NCI-H1694 (cell line): ENCODE measurements at places on chromosomes 2 and 18.

- DNase-seq = no peak
Measured at GRCh38 chr18:64765908-64766307, 617.0 kb upstream of the LINC00305 start.

DNA sequence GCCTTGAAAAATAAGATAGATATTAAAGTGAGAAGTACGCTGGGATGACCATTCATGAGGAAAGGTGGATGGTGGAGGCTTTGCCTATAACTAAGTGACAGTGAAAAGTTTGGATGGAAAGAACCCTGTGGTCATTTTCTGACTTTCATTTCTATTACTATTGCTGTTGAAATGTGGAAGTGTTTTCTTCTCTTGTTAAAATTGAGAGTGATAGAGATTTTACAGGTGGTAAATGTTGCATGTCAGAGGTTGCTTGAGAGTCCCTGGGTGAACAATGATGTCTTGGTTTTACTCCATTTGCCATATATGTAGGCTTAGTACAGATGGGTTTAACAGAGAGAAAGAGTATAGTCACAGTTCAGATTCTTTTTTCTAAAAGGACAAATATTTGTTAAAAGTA is 18.4 kb downstream of the NCOA1 start:
- no peak for DNase-seq

GRCh38 chr2:96534141-96534540 is 2.4 kb upstream of the ARID5A start:
- no peak for DNase-seq

- no peak for DNase-seq
Measured at GRCh38 chr2:31020713-31021112, 117.5 kb downstream of the GALNT14 start.

- DNase-seq = no peak
Measured at GRCh38 chr18:58103339-58103985, 59.4 kb downstream of the NEDD4L start.

DNA sequence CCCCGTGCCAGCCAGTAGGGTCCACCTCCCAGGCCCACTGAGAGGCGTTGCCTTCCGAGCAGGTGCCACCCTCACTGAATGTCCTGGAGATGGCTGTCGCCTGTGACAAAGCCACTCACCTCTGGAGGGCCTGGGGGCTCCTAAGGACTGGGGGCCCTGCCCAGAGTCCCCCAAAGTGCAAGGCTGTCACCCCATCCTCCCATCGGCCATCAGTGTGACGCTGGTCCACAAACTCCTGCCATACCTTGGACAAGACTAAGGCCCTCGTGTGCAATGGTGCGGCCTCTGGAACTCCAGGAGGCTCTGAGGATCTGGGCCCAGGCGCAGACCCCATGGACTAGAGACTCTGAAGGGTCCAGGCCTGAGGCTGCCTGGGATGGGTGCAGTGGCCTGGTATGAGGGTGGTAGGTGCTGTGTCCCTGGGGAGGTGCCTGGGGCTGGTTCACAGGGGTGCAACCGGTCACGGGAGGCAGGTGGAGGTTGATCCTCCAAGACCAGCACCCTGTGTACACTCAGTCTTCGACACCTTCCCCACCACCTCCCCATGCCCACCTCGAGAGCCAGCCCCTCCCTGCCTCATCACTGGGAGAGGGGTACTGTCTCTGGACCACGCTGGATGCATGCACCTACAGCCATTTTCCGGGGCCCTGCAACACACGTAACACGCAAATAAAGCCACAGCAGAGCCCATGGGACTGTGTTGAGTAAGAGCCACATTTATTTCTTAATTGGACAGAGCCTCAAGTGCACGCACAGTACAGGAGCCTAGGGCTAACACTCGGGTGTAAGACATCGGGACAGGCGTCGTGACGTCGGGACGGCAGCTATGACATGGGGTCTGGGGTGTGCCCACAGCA is 21.6 kb downstream of the AQP12A start:
- DNase-seq = no peak

DNA sequence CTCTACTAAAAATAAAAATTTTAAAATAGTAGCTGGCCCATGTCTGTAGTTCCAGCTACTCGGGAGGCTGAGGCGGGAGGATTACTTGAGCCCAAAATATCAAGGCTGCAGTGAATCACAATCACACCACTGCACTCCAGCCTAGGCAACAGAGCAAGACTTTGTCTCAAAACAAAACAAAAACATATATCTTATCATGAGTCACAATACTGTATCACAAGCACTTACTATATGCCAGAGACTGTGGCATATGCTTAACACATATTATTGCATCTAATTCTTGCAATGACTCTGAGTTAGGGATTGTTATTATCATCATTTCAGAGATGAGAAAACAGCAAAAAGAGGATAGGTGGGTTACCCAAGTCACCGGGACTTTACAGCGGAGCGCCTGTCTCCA is 29.5 kb upstream of the TMEM37 start:
- no peak for DNase-seq

- DNase-seq = no peak
Measured at GRCh38 chr2:180716186-180717180, 263.9 kb upstream of the UBE2E3 start.

DNA sequence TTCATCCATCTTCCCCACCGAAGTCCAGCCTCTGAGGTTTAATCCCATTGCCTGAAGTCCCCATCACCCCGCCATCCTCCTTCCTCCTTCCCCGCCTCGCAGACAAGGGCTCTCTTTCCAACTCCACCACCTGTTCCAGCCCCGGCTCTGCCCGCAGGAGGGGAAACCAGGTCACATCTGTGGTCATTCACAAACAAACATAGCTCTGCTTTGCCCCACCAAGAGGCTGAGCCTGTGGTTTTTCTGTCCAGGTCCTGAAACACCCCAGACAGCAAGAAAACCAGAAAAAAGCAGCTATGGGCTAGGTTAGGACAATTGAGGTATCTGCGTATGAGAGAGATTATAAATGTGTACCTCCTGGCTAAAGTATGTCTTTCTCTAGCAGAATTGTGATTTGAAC is 144.7 kb downstream of the GLI2 start:
- DNase-seq = no peak

GRCh38 chr18:63356272-63356896 is 10.6 kb downstream of the KDSR start:
- DNase-seq = no peak

DNA sequence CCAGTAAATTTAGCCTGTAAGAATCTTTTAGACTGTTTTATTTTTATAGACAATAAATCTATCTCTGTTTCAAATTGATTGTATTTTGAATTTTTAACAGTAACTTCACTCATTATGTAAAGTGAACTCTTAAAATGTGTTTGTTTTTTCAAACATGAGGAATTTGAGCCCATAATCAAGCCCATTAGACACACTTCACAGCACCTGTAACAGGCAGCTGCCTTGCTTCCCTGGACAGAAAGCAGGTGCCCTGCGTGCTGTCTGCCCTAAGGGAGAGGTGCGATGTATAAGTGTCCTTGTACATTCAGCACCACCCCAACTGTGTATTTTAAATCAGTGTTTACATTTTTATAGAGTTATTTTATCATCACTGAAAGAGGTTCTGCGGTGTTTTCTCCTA is 186.5 kb upstream of the TPO start:
- DNase-seq = no peak

DNA sequence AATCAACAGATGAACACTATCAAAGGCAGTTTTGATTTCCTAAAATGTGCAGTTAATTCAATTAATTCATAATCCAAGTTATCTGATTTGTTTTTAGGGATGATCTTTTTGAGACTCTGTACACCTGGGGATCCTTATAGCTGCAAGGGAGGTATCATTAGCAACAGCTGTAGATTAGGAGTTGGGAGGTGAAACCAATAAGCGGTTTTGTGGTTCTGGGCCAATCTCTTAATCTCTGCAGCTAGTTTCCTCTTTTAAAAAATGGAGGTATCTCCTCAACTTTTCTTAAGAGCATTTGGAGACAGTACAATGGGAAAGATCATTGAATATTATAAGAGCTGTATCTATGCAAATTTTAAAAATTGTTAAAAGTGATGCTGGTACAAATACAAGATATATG is 126.0 kb downstream of the MC4R start:
- DNase-seq = no peak

DNA sequence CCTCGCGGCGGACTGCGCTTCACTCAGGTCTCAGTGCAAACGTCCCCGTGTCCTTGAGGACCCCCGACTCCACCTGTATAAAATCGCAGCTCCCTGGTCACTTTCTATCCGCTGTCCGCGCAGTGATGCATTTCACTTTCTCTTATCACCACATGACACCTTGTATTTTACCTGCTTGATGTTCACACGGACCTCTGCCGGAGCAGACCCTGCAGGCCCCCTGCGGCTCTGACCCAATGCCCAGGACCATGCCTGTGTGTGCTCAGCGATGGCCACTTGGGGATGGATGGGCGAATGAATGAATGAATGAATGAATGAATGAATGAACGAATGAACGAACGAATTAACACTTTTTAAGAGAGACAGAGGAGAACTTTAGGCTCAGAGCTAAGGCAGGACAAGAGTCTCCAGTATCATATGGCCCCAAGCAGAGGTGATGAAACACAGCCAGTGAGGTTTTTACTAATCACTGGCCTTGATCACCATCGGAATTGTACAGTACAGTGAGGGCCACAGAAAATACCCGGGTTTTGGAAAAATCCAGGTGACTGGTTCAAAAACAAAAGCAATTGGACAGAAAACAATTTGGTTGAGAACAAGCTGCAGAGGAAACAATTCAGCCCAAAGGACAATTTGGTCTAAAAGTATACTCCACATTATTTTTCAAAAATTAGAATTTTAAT is 12.3 kb downstream of the ASPRV1 start:
- DNase-seq = no peak

DNA sequence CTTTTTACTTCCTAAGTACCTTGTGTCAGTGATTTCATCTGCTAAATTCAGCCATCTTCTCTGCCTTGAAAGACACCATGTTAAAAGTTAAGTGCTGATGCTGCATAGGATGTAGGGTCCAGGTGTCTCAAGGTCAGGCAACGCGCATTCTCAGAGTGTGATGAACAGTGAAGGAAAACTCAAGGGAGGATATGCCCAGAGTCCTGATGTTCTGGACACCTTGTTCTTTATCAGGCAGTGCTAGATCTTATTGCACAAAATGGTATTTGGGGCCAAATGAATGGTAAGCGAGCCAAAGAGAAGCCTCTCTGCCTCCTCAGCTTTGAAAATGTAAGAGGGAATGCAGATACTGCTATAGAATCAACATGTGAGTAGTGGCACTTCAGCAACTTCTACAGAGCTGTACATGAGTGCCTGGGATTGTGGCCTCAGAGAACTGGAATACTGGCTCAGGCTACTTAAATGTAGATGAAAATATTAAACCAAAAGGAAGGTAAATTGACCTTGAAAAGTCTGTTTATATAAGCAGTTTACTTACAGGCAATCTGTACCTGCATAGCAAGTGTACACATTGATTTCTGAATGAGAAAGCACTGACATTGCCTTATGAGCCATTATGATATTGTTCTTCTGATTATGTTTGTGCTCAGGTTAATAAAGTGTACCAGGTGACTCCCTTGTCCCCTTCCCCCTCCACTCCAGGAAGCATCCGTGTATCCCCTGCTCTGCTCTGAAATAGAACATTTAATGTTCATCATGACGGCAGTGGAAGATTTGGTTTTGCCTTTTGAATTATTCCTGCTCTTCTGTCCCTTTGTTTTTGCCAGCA is 86.7 kb upstream of the RANBP2 start:
- no peak for DNase-seq

DNA sequence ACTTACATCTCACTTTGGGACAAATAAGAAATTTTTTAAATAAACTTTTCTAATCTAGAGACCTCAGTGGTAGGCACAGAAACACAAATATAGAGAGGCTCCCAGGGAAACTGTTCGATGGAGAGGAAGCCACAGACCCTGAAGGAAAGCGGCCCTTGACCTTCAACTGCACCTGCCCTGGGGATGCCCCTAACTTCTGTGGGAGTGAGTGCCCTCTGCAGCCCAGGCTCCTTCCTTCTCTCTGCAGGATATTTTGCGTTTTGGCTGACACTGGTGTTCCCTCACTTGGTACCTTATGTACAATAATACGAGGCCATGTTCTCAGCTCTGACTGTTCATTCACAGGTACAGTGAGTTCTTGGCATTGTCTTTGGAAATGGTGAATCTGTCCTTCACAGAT is 64.8 kb upstream of the MAL start:
- DNase-seq = no peak

DNA sequence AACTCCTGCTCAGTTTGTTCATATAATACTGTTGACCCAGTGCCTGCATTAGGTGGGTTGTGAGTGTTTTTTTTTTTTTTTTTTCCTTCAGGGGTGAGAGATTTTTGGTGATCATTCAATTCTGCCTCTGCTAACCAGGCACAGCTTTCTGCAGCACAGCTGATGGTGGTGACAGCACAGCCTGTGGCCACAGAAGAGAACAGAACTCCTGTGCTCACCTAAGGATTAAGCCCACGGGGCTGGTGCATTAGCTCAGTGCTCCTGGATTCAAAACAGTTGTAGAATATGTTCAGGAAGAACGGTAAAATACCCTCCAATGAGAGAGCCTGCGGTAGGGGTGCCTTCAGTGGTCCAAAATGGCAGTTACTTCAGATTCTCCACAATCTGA is 42.0 kb downstream of the PKP4 start:
- DNase-seq = no peak

DNA sequence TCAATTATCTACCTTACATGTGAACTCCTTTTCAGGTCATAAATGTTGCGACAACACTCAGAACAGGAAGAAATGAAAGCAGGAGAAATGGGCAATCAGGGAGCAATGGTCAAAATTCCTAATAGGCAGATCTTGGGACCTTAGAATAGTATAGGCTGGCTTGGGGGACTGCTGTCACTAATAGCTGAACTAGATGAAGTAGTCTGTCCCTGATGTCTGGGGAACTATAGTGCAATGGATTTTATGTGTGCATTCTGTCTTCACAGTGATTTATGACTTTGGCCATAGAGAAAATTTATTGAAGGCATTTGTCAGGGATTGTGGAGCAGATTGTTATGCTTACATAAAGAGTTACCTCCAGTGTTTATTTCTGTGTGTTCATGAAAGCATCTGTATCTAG is 6.1 kb upstream of the DPP10 start:
- DNase-seq = no peak

DNA sequence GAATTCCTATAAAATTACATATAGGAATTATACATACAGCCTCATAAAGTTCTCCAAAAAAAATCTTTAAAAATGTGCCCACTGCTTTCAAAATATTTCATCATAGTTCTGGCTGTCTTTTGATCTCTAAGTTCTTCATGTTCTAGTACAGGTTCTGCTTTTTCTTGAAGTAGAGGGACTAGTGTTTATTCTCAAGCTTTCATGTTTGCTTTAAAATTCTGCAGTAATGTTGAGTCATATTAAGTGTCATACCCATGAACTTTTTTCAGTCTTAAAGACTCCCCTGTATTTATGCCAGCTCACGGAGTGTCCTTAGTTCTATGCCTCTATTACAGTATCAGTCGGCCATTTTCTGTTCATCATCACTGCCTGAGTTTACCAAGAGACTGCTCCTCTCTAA is 54.8 kb upstream of the CCDC141 start:
- DNase-seq = no peak

GRCh38 chr18:42914476-42914875 is 201.0 kb downstream of the RIT2 start:
- DNase-seq = no peak

DNA sequence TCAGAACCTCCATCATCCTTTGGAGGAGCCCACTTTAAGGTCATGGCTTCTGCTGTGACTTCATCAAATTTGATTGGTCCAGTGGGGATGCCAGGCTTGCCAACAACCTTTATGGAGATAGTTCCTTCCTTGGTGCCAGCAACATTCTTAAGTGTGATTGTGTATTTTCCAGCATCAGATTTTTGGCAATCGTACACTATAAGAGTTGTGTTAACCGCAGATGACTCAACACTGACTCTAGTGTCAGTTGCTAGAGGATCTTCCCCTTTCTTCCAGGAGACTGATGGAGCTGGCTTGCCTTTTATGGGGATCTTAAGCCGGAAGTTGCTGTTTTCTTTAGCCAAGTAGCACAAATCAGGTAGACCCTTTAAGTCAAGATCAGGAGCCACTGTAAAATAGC is 98.7 kb downstream of the PLEKHA3 start:
- no peak for DNase-seq
